Renal cortical epithelial cell (primary cell): ENCODE measurements at places on chromosomes 12 and 14. TPM values are rescaled to one million over a fixed set of nuclear protein-coding genes. Genes with fewer than 3 reads are reported as not detected.
A peak's percentile ranks its signal among the peaks of the same experiment; 100 is the strongest.

The ATXN2 gene
- 7.8 and 59.4 TPM in 2 replicates for total RNA-seq

The LGR5 gene
- total RNA-seq: 0.05 TPM in 1 of 2 replicates, not detected in the other

The KCNC2 gene
- total RNA-seq: under 0.01 TPM in 1 of 2 replicates, not detected in the other

The PAX9 gene
- total RNA-seq: under 0.01 TPM in 1 of 2 replicates, not detected in the other

The MARCHF9 gene
- total RNA-seq: 3.1 and 8.5 TPM in 2 replicates

The TAS2R46 gene
- 5.3 TPM in 1 of 2 replicates, not detected in the other for total RNA-seq

The IFNG gene
- not detected in 2 replicates for total RNA-seq

The CINP gene
- total RNA-seq: 36.0 and 45.5 TPM in 2 replicates

The HOXC10 gene
- total RNA-seq: 1.6 and 15.3 TPM in 2 replicates

The RND1 gene
- total RNA-seq: 0.40 and 17.4 TPM in 2 replicates

The EIF5 gene
- total RNA-seq: 117 and 173 TPM in 2 replicates

The GZMB gene
- total RNA-seq: not detected in 2 replicates

The CPNE6 gene
- not detected in 2 replicates for total RNA-seq

DNA sequence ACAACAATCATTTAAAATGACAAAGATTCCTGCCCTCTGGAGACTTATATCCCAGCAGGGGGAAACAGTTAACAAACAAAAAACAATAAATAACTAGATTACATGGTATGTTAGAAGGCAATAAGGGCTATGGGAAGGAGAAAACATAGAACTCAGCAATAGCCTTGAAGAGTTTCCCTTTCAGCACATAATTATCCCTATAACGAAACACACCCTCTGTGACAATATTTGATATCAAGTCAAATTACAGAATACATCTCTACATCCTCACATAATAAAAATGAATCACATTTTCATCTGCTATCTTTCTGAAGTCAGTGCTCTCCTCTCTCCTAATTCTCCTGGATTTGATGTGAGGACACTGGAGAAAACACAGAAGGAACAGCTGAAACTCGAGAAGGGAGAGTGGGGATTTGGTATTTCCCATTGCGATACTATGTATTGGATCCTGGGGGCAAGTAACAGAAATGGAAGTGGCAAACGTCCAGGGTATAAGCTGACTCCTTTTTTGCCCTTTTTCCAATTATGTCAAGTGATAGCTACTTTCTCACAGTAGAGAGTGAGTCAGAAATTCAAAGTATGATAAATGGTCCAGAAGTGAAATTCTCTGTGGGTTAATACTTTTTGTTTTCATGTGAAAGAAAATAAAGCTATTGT lies 9.7 kb upstream of the PTGER2 start:
- DNase-seq: no peak

DNA sequence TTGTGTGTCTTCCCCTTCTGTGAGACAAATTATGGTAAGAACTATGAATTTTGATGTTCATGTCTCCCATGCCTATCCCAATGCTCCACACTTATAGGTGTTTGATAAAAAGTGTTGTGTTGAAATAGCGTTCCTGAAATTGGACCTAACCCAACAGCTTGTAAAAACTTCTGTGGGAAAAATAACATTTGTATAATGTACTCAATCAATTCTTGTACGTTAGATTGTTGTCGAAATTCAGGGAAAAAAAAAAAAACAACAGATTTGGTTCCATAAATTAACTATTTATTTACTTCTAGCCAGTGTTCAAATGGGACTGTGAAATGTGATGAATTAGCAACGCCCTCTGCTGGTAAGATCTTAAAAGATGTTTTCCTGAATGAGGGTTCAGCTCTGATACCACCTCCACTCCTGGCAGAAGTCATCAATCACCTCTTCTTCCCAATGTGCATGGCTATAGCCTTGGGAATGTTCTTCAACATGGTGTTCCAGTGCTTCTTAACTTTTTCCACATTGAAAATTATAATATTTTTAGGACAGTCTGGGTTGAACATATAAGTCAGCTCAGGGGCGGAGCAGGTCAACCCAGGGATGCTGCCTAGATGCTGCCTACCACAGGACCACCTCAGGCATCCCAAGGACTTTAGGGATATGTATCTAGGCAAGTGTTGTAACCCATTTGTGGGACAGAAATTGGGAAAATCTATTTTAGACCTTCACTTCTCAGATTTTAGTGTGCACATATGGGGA lies 170.6 kb downstream of the OTOGL start:
- peak; percentile 45 for DNase-seq

GRCh38 chr12:612293-612692 lies 51.0 kb downstream of the NINJ2 start:
- no peak for DNase-seq

DNA sequence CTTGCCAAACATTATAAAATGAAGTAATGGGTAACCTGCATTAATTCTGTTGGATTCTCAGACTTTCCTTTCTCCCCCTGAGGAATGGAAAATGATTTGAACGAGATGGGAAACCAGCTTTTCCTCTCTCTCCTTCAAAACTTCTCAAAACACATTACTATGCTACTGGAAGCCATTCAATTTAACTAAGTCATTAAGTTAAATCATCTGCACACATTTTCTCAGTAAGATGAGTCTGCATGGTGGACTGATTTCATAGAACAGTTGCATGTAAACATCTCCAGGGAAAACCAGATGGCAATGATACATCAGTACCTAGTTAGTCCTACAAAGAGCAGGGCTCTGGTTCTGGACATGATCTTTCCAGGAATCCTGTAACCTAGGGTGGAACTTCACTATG lies 59.9 kb downstream of the BMP4 start:
- no peak for DNase-seq

DNA sequence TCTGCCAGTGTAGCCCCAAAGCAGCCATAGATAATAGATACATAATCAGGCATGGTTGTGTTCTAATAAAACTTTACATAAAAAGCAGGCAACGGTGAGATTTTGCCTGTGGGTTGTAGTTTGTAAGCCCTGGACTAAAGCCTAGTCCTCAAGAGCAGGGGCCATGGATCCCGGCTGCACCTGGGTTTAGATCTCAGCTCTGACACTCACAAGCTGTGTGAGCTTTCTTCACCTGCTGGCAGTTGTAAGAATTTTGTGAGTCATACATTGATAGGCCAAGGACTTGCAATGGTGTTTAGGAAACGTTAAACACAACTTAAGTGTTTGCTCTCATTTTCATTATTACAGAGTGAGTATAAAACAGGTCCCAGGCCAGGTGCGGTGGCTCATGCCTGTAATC lies 395.8 kb upstream of the TBX3 start:
- DNase-seq: no peak

GRCh38 chr14:96660123-96660522 lies 137.1 kb upstream of the VRK1 start:
- DNase-seq: no peak

- DNase-seq: peak; percentile 53
Measured at GRCh38 chr12:58310368-58310767, 369.0 kb downstream of the ATP23 start.

DNA sequence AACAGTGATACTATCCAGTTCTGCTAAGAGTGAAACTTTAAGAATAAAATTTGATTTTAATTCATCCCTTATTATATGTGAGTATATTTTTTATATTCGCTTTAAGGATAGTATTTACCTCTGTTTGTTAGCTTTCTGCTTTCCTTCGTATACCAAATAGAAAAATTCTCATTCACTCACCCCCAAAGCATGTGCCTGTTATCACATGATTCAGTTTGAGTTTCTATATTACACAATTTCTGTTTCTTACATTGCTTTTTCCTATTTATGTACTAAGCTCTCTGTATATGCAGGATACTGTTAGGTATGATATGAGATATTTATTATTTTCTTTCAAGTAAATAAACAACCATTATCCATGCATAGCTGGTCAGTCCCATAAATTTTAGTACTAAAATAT lies 275.2 kb downstream of the FBXL14 start:
- DNase-seq: peak; percentile 17

- peak; percentile 54 for DNase-seq
Measured at GRCh38 chr12:115597157-115597712, 680.3 kb downstream of the MED13L start.

DNA sequence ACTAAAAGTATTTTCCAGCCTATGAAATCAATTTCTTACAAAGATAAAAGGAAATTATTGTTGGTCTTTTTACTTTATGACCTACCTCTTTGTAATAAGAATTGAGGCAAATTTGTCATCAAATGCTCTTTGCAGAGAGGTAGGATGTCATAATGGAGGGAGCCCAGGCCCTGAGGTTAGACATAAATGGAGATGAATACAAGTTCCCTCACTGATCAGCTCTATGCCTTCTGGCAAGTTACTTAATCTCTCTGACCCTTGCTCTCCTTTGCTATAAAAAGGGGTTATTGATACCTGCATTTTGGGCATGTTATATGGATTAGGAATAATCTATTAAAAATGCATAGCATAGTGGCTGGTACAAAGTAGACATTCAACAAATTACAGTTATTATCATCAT lies 146.9 kb upstream of the KRR1 start:
- no peak for DNase-seq

DNA sequence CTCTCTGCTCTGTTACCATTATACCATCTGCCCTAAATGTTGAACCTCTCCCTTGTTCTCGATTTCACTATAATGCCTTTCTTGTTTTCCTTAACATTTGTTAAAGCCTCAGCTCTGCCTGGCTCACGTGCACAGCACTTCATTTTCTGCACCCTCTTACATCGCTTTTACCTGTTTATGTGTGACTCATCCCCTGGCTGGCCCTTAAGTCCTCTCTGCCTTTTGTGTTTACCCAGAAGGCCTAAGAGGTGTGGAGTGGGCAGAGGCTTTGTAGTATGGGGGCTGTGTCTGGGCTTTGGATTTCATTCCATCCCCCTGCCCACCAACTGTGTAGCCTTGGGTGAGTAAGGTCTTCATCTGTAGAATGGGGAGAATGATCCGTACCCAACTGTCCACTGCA lies 36.5 kb downstream of the UBE3B start:
- no peak for DNase-seq

GRCh38 chr14:103533999-103534575 lies 5.1 kb downstream of the TRMT61A start:
- no peak for DNase-seq

- DNase-seq: no peak
Measured at GRCh38 chr14:51443195-51444018, 203.4 kb downstream of the TMX1 start.

DNA sequence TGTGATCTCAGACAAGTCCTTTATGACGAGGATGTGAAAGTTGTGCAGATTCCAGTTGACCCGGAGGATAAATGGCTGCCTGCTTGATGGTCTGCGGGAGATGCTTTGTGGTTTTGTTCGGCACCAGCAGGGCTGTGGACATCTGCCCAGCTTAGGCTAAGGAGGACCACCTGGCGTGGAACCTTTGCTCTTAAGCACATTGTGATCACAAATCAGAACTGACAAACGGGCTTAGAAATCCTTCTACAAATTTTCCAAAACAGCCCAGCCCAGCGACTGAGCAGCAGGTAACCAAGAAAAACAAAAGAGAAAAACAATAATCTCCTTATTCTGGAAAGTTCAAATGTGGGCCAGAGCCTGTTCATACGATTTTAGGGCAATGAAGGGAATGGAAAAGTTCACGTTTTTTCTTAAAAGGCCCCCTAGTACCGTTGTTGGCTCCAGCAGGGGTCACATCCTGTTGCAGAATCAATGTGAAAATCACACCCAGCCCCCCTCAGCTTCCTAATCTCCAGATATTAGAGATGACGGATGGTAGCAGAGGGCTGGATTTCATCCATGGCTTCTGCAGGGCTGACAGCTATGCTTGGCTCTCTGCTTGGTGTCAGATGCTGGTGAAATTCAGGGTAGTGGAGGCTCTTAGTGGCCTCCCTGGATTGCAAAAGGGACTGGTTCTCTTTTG lies 81.1 kb upstream of the RFLNA start:
- no peak for DNase-seq

DNA sequence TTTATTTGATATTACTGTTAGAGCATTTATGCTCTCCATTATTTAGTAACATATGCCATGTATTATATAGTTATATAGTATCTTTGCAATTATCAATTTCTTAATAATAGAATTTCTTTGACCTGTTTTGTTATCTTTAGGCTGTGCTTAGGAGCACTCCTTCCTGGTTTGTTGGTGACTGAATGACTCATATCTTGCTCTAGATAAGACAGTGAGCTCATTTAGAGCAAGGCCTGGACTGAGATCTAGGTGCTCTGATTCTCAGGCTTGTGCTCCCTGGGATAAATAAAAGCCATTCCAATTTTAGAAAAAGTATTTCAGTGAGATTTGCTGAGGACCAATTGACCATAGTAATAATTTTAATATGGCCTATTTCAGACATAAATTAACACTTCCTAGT lies 951.2 kb downstream of the FLRT2 start:
- DNase-seq: peak; percentile 25

DNA sequence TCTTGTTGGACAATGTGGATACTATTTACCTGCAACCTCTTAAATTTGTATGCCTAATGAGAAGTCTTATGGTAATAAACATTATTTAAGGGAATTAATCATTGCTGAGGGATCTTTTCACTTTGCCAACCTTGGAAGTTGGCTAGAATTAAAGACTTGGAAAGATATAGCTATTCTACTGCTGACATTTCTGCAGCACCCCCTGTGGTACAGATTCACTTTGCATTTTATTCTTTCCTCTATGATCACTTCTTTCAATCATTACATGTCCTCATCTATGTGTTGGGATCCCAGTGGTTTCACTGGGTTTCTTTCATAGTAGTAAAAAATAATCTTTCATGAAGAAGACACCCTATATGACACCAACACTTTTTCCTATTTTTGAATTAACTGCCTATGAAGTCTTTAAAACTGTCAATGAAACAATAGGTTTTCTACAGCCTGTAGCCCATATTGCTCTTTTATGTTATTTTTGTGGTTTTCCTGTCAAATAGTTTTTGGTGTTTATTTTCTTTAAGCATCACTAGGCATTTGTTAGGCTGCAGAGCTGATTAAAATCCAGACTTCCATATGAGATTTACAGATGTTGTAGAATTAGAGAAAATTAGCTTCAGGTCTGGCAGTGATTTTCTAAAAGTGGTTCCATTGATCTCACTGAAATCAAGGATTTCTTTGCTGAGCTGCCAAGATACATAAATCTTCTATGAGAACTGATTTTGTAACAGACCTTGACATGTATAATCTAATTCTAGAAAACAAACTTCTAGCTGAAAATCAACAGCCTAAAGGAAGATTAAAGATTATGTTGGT lies 256.1 kb downstream of the NAV3 start:
- peak; percentile 12 for DNase-seq

- no peak for DNase-seq
Measured at GRCh38 chr12:34297790-34298164, 275.5 kb downstream of the ALG10 start.

DNA sequence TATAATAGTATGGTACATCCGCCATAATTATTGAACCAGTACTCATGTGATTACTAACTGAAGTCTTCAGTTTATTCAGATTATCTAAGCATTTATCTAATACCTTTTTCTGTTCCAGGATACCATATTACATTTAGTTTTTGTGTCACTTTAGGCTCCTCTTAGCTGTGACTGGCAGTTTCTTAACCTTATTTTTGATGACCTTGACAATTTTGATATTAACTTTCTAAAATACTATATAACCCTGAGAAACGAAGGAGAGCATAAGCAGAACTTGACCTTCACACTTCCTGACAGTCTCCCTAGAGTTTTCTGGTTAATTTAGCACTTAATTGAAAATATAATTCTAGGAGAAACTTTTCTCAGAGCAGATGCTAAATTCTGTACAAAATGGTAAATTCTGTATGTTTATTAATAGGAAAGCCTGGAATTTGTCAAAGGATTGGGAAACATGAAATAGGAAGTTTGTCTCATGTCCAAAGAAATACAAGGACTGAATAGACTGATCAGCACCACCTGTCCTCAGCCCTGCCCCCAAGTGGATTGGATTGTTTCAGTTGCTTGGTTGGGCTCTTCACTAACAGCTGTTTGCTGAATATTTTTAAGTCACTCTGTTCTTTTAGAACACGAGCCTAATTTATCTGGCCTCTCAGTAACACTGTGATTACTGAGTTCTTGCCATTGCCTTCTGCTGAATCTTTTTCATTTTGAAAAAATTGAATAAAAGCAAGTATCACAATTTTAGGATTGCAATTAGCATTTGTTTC lies 6.0 kb downstream of the BICDL1 start:
- DNase-seq: no peak
